Activated T-helper 1 cell treated with anti-CD3 and anti-CD28 coated beads, Interleukin-12 subunit alpha, Interleukin-12 subunit beta, Interleukin-2, Interleukin-4 antibody, amounts not matched to agents 30 ng/mL and 10 ng/mL and 1 ng/mL, durations not matched to agents 14 hours and 24 hours and 36 hours (primary cell): ENCODE measurements at places on chromosomes 1 and 21. TPM values are rescaled to one million over a fixed set of nuclear protein-coding genes. Genes with fewer than 3 reads are reported as not detected.

DNA sequence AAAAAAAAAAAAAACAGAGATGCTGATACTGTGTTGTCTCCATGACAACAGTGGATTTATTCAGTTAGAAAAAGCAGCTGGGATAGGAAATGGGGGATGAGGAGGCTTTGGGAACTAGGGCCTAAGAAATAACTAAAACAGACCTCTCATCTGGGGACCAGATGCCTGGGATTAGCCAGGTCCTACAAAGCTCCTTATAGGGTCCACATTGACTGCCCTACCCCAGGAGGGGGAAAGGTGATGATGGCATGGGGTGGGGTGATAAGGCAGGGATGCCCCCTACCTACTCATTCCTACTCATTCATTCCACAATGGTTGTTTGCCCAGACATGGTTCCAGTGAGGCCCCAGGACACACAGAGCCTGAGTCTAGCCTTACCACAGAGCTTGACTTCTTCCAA lies 131.2 kb downstream of the PLXNA2 start:
- no peak overlapping the region for H3K4me3 ChIP-seq
- no peaks in the 10 kb centered on the region for H3K36me3 ChIP-seq
- DNase-seq: no peak

DNA sequence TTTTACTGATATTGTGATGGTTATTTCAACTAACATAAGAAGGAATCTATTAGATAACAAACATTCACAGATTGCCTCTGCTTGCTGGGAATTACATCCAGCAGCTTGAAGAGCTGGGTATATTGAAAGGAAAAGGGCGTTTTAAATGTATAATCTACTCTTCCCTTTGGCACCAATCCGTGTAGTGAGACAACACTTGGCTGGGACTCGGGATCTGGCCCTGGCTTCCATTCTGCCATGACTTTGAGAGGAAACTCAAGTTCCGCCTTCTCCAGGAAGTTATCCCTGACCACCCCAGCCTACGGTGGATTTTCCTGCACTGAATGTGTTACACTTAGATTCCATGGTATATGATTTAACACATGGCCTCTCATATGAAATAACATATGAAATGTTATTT lies 86.9 kb upstream of the UBE2U start:
- no peaks in the 10 kb centered on the region for H3K4me1 ChIP-seq
- peaks cover 3% of the 10 kb centered on the region for H3K27me3 ChIP-seq
- H3K36me3 ChIP-seq: no peaks in the 10 kb centered on the region
- DNase-seq: no peak
- no peak overlapping the region for H3K27ac ChIP-seq

- no peak overlapping the region for H3K4me3 ChIP-seq
- no peaks in the 10 kb centered on the region for H3K4me1 ChIP-seq
- no peak overlapping the region for H3K27ac ChIP-seq
- no peaks in the 10 kb centered on the region for H3K36me3 ChIP-seq
- no peak for DNase-seq
Measured at GRCh38 chr1:63960326-63960725, 186.5 kb downstream of the ROR1 start.

DNA sequence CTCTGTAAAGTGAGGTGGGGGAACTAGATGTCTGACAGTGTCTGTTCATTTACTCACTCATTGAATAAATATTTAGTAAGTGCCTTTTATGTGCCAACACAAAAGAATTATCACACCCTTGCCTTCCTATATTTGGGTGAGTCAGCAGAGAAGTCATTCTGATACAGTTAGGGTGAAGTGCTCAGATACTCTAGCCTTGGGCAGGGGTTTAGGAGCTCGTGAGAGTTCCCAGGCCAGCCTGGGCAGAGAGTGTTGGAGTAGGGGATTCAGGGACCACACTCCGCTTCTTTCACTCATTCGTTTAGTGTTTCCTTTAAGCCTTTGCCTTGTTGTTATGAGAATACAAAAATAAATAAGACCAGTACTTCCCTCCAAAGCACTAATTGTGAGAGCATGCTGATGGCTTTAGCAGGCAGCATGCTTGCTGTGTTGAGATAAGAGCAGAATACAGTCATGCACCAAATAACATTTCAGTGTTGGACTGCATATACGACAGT lies 83.9 kb downstream of the DYRK1A start:
- H3K27ac ChIP-seq: peak overlapping the region; percentile 13
- peaks cover 11% of the 10 kb centered on the region for H3K36me3 ChIP-seq
- no peak for DNase-seq
- H3K27me3 ChIP-seq: no peaks in the 10 kb centered on the region
- H3K4me3 ChIP-seq: no peak overlapping the region

GJA8 gene
- not detected in 2 replicates for total RNA-seq

CXADR gene
- total RNA-seq: 0.05 and 0.18 TPM in 2 replicates

CD101 gene
- total RNA-seq: 0.80 and 1.0 TPM in 2 replicates

SPRR2E gene
- not detected in 2 replicates for total RNA-seq
